ENCODE measurements at places on chromosomes 2 and 18.
A peak's percentile ranks its signal among the peaks of the same experiment; 100 is the strongest.

DNA sequence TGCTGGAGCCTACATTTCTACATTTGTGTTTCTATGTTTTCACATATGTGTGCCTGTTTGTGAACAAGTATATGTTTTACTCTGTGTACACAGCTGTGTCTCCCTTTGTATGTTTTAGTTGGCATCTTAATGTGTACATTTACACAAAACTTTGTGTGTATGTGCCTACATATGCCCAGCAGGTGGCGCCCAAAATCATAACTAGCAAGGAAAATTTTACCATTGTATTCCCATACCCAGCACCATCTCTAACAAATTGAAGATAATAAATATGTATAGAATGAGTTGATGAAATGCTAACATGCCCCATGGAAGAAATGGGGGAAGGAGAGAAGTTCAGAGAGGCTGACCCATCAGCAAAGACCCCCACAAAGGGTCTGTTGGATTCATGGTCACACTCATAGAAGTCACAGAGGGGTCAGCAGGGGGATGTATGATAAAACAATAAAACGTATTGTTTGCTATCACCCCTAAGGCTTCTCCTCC is 48.1 kb downstream of the PKDCC start:
- DNase-seq: peak; percentile 50

GRCh38 chr2:64796926-64797325 is 143.2 kb upstream of the SERTAD2 start:
- no peak for DNase-seq

DNA sequence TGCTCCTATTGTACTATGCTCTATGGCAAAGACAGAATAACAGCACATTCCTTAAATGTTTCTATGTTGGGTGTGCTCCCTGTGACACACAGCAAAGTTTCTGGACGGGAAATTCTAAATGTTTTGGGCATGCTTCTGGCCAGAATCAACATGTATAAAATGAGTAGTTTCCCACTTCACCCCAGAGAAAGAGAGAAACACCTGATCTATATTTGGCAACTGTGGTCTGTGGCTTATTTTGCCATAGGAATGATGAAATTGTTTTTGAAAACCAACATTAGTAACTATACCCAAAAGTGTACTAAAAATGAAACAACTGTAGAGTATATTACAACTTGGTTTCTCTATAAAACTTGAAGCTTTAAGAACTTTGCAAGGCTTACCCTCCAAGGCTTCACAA is 89.1 kb downstream of the RAD51AP2 start:
- DNase-seq: no peak

GRCh38 chr2:31764169-31764568 is 183.4 kb upstream of the SRD5A2 start:
- DNase-seq: no peak

GRCh38 chr18:36564841-36565240 is 264.0 kb downstream of the TPGS2 start:
- no peak for DNase-seq

DNA sequence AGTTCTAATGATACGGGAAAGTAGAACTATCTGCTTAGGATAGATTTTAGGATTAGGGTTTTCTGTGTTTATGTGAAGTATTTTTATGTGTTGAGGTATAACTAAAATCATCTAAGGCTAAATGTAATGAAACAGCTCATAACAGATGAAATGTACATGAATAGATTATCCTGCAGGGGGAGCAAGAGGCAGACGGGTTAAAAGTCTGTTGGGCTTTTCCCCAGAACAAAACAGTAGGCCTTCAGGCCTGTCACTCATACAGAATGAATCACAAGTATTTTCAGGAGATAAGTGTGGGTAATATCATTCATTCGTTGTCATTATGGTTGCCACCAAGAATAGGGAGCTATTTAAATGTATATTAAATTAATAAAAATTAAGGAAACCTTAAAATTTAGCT is 107.9 kb upstream of the IL1R2 start:
- DNase-seq: peak; percentile 17

DNA sequence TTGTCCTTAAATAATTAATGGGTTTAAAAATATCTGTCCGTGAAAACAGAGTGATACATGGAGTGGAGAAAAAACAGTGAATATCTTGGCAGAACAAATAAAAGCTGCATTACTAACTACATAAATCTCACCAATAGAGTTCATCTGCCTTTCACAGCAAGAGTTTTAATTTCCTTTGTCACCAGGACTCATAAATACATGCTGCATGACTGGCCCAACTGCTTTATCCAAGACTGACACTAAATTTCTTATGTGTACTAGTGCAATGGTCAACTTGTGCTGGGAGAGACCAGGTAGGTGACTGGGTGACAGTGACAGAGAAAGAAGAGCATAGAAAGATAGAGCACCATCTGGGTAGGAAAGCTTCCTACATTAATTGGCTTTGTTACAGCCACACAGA is 402.8 kb downstream of the RAD51AP2 start:
- no peak for DNase-seq

- no peak for DNase-seq
Observed at GRCh38 chr2:88464153-88464552, 11.7 kb upstream of the FOXI3 start.

GRCh38 chr2:199987586-199987985 is 32.2 kb downstream of the MAIP1 start:
- DNase-seq: no peak

DNA sequence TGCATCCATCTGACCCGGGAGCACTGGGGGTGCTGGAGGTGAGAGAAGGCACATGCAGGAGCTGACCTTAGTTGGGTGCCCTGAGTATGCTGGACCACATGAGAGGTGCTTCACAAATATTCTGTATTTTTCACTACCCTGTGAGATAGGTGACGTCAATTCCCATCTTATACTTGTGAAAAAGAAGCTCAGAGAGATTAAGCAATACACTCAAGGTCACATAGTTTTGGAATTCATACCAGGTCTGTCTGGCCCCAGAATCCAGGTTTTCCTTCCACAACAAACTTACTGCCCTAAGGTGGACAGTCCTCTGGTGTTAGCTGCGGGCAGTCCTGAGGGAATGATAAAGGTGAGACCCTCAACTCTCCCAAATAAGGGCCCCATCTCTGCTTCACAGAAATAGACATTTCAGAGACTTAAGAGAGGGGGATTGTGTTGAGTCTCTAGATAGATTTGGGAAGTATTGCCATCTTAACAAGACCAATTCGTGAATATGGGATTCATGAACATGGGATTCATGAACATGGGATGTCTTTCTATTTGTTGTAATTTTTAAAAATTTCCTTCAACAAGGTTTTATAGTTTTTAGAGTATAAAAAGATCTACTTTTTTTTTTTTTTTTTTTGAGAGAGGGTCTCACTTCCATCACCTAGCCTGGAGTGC is 64.0 kb upstream of the SMAD7 start:
- DNase-seq: no peak

- no peak for DNase-seq
Observed at GRCh38 chr18:48791636-48792105, 159.1 kb downstream of the SMAD7 start.

- no peak for DNase-seq
Observed at GRCh38 chr18:59520562-59521355, 161.7 kb upstream of the LMAN1 start.

- DNase-seq: no peak
Observed at GRCh38 chr2:120430501-120430830, 84.5 kb downstream of the INHBB start.

- DNase-seq: no peak
Observed at GRCh38 chr18:78659748-78660147, 319.9 kb upstream of the SALL3 start.

DNA sequence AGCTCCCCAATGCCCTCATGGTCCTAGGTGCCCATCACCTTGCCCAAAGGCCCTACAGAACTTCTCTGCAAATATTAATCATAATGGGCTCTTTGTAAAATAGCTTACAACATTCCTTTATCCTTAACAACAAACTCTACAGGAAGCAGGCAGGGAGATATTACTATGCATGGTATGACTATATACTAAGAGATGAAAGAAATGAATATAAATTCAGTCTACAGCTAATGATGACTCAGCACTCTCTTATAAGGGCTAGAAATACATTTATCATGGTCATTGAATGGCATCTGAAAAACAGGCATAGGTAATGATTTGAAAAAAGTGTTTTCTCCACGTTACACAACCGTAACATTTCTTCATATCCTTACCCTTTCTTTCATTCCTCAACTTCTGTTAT is 254.8 kb upstream of the DSEL start:
- no peak for DNase-seq

GRCh38 chr2:95275601-95276243 is 1.5 kb downstream of the PROM2 start:
- no peak for DNase-seq

- no peak for DNase-seq
Observed at GRCh38 chr2:96751800-96752199, 8.9 kb upstream of the CNNM4 start.

- no peak for DNase-seq
Observed at GRCh38 chr2:190922376-190922775, 41.8 kb downstream of the GLS start.

DNA sequence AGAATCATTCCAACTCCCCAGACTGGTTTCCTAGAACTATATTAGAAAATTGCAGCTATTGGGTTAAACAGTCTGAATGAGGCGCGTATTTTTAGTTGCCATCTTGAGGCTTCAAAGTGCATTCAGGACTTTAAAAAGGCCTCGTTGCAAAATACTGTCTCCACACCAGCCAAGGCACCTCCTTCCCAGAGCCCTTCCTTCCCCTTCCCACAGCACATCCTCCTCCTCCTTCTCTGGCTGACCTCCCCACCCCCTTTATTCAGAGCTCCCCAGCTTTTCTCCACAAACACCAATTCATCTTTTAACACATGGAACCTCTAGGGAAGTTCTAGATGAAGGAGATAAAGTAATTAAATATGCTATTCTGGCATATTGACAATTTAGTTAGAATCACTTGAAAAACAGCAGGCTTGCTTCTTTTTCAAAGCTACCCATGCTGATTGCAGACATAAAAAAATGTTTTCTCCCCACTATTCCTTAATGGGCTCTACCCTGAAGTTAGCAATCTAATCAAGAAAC is 90.3 kb downstream of the RTP5 start:
- no peak for DNase-seq

- DNase-seq: no peak
Observed at GRCh38 chr2:237144516-237144915, 58.8 kb downstream of the COPS8 start.

GRCh38 chr2:218555527-218555926 is 12.6 kb downstream of the USP37 start:
- no peak for DNase-seq

DNA sequence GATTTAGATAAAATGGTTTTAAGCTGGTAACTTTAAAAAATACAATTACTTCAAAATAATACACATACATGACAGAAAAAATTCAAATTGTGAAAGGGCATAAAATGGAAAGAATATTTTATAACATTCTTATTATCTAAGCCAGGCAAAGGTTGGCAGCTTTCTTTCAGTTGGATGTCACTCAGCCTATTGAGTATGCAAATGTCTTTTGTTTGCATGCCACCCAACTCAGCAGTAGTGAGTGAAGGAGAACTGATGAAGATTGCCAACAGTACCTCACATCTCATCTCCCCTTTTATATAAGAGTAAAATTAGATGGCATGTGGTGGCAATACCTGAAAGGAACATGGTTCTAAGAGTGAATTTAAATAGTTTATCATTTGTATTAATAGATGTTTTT is 24.8 kb downstream of the BMPR2 start:
- DNase-seq: no peak

DNA sequence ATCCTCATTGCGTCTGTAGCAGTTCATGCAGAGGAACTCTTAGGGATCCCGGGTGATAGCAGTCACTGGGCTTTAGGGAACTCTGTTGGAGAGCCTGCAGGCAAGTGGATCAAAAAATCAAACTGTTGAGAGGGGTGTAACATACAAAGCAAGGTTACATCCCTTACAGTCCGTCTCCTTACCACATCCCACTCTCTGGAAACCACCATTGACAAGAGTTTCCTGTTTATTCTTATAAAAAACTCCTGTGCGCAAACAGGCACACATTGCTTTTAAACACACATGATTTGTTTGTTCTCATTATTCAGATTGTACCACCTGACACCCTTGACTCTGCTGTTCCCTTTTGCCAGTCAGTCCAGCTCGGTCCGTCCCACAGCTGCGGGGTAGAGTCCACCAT is 137.7 kb downstream of the LTBP1 start:
- no peak for DNase-seq

GRCh38 chr18:3566851-3567250 is 116.9 kb downstream of the TGIF1 start:
- DNase-seq: no peak

DNA sequence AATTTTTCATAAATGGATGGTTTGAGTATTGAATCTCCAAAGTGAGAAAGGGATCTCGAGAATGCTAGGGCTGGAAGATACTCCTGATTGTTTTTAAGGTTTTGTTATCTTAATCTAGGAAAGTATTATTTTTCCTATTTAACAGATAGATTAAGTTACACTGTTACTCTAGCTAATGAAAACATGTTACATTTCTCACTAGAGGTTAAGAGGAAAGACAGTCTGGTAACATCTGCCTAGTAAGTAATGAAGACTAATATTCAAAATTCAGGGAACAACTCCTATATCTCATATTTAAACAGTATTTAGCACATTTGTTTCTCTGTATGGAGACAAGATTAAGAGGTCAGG is 2.0 kb downstream of the GALNT3 start:
- no peak for DNase-seq

DNA sequence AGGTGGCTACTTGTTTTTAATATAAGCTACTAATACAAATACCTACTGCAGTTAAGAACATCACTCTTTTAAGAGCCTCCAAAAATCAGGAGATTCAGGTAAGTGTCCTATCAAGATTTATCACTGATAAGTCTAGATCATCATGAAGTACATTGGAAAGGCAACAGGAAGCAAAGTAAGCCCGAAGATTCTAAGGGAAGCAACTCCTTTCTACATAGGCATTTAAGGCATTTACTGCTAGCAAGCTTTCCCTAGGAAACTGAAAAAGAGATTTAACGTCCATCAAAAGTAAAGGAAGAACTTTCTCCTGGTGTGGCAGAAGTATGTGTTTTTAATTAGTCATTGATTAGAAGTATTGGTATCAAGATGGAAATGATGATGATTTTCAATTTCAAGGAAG is 3.7 kb downstream of the STK17B start:
- DNase-seq: no peak

- DNase-seq: no peak
Observed at GRCh38 chr2:233248999-233249398, 2.5 kb upstream of the ATG16L1 start.

DNA sequence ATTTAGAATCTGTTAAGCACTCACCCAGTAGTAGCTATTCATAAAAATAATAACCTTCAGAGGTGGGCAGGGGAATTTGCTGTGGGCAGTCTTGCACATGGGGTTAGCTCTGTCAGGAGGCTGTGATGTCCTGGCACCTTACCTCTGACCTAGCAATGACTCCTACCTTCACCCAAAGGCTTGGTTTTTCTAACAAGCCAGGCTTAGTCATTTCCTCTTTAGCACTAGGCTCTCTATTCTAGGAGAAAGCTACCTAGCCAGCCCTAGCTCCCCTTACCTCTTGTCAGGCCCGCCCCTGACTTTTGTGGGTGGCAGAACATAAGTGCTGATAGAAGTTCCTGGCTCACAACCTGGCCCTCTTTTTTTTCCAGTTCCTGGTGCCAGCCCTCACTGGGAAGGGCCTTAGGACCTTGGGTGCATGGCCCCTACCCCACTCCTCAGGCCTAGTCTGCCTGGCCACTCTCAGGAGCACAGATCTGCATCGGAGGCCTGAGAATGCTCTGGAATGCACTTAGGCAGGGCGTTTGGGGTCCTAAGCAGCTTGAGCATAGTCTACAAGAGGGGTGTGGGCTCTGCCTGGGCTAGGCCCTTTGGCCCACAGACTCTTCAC is 17.7 kb downstream of the CPLX4 start:
- no peak for DNase-seq

Data from stimulated activated CD8-positive, alpha-beta memory T cell treated with anti-CD3 and anti-CD28 coated beads, Interleukin-7, amount 100 ng/mL, for 4 hours (primary cell).